ENCODE measurements at places on chromosomes 5 and 9.
A peak's percentile ranks its signal among the peaks of the same experiment; 100 is the strongest.

- DNase-seq, result no peak
Observed at GRCh38 chr5:56676091-56676768, 139.1 kb upstream of the MAP3K1 start.

DNA sequence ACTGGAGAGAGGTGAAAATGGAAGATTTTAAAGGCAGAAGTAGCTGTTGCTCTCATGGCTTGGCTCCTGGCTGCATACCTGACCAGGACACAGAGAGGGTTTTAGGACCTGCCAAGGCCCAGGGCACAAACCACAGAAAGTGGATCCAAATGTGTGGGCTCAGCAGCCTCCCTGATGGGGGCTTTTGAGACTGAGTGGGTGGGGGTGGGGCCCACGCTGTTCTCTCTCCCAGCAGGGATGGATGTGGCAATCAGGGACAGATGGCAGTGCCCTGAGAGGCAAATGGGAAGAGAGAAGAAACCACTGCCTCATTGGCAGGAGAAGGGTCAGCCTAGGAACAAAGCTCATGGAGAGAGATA is 34.9 kb upstream of the TIFAB start:
- no peak for DNase-seq

DNA sequence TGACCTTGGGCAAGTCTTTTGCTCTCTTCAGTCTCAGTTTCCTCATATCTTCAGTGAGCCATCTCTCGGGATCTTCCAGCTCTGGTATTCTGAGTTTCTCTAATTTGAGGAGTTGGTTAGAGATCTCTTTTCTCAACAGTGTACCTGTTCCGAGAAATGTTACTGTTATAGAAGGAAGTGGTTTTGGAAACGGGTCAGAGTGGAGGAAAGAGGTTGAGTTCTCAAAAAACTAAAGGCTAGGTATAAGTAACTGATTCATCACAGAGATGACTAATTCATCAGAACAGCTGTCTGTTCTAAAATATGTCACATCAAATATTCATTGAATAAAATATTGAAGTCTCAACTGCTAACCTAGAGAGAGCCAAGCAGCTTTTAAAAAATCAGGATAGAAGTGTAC is 106.6 kb downstream of the PALM2AKAP2 start:
- DNase-seq, result no peak

DNA sequence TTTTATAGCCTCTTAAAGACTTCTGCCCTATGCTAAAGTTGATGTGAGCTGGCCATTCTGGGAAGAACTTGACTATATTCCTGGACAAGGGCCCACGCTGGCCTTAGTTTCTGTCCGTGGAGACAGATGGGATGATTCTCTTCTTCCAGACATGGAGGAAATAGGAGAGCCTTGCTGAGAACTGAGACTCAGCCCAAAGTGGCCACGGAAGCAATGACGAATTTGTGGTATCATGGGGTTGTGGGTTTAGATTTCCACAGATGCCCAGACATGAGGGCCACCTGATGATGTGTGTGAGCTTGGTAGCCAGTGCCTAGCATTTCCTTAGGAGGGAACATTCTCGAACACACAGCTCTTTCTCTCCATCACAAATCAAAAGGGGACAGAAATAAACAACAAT is 309.1 kb downstream of the NSG2 start:
- DNase-seq, result no peak

- DNase-seq, result no peak
Observed at GRCh38 chr9:121692606-121693387, 41.4 kb downstream of the DAB2IP start.

DNA sequence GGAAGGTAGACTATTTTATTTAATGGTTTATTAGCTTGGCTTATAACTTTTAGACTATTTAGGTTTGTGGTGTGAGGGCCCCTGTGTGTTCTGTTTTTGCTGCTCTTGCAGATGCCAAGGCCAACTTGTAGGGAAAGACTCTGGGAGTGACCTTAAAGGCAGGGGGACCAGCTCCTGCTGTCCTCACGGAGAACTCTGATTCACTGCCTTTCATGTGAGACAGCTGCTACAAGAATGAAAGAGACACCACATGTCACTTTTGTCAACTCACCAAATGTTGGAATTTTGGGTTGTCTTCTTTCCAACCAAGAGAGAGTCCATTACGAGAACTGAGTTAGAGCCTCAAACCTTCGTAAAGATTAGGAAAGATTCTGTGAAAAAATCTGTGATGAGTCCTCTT is 258.3 kb upstream of the ADAMTSL1 start:
- DNase-seq, result no peak

GRCh38 chr9:20205821-20206220 is 416.5 kb downstream of the MLLT3 start:
- no peak for DNase-seq

DNA sequence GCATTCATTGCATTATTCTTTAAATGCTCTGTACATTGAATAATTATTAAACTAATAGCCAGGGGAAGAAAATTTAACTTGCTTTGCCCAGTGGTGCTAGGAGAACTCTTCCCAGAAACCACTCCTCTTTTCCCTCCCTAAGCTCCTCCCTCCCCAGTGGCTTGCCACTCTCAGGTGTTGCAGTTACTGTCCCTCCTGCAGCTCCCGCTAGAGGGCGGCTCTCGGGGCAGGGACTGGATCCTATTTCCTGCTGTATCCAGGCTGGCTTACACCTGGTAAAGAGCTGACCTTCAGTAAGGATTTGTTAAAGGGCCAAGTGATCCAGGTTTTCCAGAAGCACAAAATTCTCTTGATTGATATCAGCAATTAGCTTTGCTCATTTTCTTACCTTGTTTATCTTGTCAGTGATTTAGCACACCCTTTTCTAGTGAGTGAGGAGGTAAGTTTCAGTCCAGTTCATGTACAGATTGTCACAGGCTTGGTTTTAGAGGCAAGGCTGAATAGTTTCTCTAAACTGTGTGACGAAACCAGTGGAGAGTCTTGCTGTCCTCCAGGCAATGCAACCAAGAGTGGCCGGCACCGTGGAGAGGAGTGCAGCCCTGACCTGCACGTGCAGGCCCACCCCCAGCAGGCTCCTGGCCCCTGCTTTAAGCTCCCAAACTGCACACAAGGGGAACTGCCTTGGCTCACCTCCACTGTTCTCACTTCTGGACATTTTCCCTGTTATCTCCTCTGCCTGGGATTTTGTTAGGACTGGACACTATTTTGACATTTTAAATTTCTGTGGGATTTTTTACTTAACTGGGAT is 423.8 kb downstream of the SPOCK1 start:
- DNase-seq, result no peak

DNA sequence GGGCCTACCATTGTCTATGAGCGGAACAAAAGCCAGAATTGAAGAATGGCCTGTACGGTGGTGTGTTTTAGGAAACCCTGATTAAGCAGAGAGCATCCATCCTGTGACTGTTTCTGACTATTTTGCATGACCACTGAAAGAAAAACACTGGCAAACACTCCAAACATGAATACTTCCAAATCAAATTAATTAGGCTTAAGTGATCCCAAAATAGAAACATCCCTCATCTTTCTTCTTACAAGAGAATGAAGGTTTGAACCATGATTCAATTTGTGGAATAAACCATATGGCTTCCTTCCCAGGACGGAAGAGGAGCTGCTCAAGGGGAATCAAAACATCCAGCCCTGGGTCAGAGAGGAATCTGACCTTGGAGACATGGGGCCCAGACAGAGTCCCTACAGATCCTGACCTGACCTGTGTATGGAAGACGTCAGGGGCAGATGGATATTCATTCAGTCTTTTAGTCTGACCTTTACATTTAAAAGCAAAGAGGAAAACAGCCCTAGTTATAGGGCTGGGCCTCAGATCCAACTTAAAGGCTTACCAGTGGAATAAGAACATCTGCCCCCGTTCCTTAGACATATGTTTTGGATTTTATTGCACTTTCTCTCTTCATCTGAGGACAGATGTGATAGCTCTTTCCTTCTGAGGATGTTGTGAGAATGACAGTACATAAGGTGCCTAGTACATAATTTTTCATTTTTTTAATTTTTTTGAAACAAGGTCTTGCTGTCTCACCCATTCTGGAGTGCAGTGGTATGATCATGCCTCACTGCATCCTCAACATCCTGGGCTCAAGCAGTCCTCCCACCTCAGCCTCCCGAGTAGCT is 17.6 kb upstream of the RECK start:
- no peak for DNase-seq

GRCh38 chr5:149747833-149748366 is 17.8 kb downstream of the PPARGC1B start:
- DNase-seq, result no peak

GRCh38 chr9:72592502-72593403 is 71.3 kb downstream of the TMC1 start:
- peak; percentile 6 for DNase-seq

DNA sequence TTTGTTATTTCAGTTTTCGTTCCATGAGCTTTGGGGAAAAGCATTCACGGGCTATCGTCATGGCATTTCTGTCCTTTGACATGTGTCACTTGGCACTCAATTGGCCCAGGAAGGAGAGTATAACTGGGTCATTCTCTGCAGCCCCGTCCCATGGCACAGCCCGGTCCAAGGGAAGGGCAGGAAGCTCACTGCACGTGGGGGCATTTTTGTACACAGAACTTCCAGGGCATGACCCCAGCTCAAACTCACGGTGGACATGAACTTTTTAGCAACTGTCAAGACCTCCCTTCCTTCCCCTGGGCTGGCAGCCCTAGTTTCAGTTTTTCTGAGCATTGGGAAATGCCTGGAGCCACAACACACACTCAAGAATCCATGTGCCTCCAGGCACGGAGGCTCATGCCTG is 161.6 kb upstream of the PANK3 start:
- DNase-seq, result no peak

- DNase-seq, result no peak
Observed at GRCh38 chr9:20989923-20990341, 41.5 kb downstream of the HACD4 start.

DNA sequence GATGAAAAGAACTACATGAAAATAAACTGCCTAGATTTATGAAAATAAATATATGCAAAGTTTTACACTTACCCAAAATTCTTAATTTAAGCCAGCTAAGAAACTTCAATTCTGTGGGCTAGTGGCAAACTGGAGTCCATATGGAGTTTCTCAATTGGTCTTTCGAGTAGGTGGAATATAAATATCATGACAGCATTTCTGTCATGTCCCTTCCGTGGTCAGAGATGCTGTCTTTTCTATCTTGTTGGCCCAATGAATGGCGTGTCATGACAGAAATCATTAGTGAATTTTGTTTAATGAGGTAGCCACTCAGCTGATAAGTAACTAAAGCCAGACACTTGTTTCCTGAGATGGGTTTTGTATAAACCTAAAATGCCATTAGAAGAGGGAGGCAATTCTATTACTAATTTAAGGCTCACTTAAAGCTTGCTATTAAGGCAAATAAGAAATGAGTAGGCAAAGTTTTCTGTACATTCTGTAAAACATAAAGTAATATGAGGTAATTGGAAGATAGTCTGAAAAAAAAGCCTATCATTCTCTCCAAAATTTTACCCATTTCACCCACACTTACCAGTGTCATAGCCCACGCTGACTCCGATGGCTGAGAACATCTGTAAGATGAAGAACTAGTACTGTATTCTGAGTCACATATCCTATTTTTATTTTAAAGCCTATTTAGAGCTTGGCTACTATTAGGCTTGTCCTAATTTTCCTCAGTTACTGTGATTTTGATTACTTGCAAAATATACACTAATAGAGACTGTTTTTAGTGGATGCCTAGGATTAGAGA is 419.3 kb upstream of the MEF2C start:
- no peak for DNase-seq

GRCh38 chr9:92406477-92406876 is 2.1 kb upstream of the OGN start:
- peak; percentile 53 for DNase-seq

DNA sequence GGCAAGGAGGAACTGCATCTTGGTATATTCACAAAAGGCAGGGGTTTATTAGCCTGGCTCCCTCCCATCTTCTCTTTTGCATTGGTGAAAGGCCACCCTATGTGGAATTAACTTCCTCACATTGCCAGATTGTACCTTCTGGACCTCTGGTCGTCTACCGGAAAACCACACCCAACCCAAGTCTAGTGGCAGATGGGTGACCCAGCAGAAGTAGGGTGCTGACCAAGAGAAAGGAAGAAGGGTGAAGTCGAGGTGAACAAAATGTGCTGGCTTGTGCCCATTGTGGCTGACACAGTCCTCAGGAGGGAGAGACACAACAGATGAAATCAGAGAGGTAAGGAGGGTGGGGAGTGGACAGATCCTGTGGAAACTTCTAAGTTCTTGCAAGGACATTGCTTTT is 39.8 kb upstream of the DAP start:
- DNase-seq, result no peak

- DNase-seq, result no peak
Observed at GRCh38 chr5:98095072-98095471, 678.4 kb upstream of the RGMB start.

- DNase-seq, result no peak
Observed at GRCh38 chr9:30774326-30774725, 1610.1 kb upstream of the ACO1 start.

- no peak for DNase-seq
Observed at GRCh38 chr9:136472640-136473353, 10.0 kb downstream of the SEC16A start.

- DNase-seq, result no peak
Observed at GRCh38 chr5:11904265-11904906, at the start of gene CTNND2. TSS of gene CTNND2 (minus strand) at chr5:11904446. CDS start at chr5:11903853, 593 bp downstream.

- no peak for DNase-seq
Observed at GRCh38 chr5:137856201-137856600, 11.5 kb upstream of the MYOT start.

DNA sequence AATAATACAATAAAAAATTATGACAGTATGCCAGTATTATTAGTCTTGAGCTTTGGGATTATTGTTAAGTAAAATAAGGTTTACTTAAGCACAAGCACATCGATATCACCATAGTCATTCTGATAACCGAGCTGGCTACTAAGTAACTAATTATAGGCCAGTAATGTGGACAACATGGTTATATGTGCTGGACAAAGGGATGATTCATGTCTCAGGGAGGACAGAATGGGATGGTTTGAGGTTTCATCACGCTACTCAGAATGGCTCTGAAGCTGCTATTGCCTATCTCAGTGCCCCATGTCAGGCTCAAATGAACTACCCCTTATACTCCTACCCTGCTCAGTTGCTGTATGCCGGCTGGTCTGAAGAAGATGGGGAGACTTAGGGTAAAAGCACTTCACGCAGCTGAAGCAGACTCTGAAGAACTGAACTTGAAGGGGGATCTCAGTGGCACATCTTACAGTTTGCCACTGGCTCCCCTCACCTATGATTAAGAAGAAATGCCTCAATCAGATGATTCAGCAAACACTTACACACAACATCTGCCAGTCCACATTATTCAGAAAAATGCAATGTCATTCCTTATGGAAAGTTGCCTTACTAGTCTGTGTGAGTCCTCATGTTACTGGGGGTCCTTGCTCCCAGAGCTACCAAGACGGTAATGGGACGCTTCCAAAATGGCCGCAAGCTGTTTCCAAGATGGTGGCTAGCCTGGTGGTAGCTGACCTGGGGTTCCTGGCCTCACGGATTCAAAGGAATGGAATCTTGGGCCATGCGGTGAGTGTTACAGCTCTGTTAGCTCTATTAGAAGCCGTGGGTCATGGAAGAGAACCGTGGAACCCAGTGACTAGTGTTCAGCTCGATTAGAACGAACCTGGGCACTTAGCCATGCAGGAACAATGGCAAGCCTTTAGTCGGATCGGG is 1098.6 kb downstream of the TAF11L14 start:
- DNase-seq, result no peak
